Osteocyte (in vitro differentiated cells): ENCODE measurements at places on chromosomes 5 and 9. TPM values are rescaled to one million over a fixed set of nuclear protein-coding genes. Genes with fewer than 3 reads are reported as not detected.

DNA sequence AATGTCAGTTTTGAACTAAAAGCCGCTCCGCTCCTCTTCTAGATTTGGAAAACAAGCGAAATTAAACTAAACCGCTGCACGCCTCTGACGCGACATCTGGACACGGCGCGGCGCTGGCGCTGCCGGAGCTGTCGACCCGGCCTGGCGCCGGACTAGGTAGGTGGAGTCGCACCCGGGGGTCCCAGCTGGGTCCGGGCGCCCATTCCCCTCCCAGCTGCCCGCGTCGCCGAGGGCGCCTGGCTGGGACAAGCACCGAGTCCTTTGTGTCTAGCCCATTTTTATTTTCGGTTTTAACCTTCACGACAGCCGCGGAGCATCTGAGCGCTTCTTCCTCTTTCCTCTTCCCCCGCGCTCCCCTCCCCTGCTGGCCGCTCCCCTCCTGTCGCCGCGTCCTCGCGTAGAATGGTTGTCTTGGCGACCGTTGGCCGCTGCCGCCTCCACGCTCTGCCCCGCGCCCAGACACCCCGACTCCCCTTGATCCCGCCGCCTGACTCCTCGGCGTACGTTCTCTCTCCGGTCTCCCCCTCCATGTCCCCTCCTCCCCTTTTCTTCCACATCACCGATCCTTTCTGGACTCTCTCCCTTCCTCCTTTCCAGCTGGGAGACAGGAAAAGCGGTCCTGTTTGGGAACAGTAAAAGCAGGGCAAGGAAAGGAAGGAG lies 545 bp downstream of the CDKN2B-AS1 start:
- H3K27me3 ChIP-seq: peaks cover 6% of the 10 kb centered on the region
- H3K4me1 ChIP-seq: peaks cover 29% of the 10 kb centered on the region
- H3K27ac ChIP-seq: peak overlapping the region; percentile 95
- peak overlapping the region; percentile 89 for H3K4me3 ChIP-seq
- H3K36me3 ChIP-seq: peaks cover 4% of the 10 kb centered on the region

DNA sequence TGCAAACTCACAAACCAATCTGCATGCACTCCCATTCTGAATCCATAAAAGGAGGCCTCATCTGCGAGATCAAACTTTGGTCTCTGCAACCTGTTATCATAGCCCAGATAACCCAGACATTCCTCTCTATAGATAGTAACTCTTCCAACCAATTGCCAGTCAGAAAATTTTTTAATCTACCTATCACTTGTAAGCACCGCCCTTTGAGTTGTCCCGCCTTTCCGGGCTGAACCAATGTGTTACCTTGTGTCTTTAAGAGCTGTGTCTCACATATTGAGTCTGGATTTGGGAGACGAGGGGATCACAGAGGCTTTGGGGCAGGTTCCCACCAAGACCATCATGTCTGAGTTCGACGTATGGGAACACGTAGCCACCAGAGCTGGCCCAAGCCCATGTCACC lies 91.1 kb upstream of the PPP1R26 start:
- no peaks in the 10 kb centered on the region for H3K36me3 ChIP-seq
- H3K4me1 ChIP-seq: no peaks in the 10 kb centered on the region

DNA sequence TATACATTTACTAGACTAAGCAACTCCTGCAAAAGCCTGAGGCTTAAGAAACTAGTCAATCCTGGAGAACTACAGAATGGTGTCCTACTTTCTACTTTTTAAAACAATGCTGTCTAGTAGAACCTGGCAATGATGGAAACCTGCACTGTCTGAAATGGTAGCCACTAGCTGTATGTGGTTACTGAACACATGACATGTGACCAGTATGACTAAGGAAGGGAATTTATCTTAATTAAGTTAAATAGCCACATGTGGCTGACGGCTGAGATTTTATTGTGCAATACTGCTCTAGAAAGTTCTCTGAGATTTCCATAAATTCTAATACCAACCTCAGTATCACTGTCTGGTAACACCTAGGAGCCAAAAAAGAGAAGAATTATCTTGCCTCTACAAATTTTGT lies 44.9 kb upstream of the RAPGEF6 start:
- no peak for DNase-seq
- no peaks in the 10 kb centered on the region for H3K27me3 ChIP-seq
- H3K4me3 ChIP-seq: no peak overlapping the region
- H3K27ac ChIP-seq: no peak overlapping the region
- no peaks in the 10 kb centered on the region for H3K4me1 ChIP-seq

GRCh38 chr5:81805086-81805485 lies 54.2 kb upstream of the SSBP2 start:
- no peak overlapping the region for H3K27ac ChIP-seq
- no peak overlapping the region for H3K4me3 ChIP-seq
- H3K27me3 ChIP-seq: no peaks in the 10 kb centered on the region
- DNase-seq: no peak

Gene RGS7BP
- not detected in 2 replicates for total RNA-seq

Gene SHOC1
- total RNA-seq: not detected in 2 replicates
